Skeletal muscle tissue (tissue), 5 donors: ENCODE measurements at places on chromosomes 7 and 10. TPM values are rescaled to one million over a fixed set of nuclear protein-coding genes. Genes with fewer than 3 reads are reported as not detected.

The ANXA8 gene
- total RNA-seq = not detected

The FFAR4 gene
- total RNA-seq = 0.52 TPM

The MKX gene
- 5.2 TPM for total RNA-seq

The ZNF777 gene
- 2.1 TPM for total RNA-seq

The CC2D2B gene
- 1.6 TPM for total RNA-seq

The CPA4 gene
- total RNA-seq = 2.1 TPM
